ENCODE measurements at places on chromosomes 2 and 18.
A peak's percentile ranks its signal among the peaks of the same experiment; 100 is the strongest.

DNA sequence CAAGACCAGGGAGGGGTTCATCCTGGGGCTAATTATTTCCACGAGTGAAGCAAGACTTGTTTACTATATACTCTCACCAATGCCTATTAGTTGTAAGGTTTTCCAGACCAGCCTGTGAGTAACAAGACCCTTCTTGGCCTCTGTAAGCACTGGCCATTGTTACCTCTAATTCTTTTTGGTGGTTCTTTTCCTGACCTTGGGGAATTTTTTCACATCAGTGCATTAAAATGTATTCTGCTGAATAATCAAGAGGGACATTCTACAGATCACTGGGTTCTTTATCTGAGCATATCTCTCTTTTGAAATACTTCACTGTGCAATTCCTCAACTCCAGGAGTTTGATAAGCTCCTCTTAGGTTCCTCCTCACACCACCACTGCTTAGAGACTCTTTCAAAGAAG, 909.9 kb upstream of the ACVR2A start:
- no peak for DNase-seq

DNA sequence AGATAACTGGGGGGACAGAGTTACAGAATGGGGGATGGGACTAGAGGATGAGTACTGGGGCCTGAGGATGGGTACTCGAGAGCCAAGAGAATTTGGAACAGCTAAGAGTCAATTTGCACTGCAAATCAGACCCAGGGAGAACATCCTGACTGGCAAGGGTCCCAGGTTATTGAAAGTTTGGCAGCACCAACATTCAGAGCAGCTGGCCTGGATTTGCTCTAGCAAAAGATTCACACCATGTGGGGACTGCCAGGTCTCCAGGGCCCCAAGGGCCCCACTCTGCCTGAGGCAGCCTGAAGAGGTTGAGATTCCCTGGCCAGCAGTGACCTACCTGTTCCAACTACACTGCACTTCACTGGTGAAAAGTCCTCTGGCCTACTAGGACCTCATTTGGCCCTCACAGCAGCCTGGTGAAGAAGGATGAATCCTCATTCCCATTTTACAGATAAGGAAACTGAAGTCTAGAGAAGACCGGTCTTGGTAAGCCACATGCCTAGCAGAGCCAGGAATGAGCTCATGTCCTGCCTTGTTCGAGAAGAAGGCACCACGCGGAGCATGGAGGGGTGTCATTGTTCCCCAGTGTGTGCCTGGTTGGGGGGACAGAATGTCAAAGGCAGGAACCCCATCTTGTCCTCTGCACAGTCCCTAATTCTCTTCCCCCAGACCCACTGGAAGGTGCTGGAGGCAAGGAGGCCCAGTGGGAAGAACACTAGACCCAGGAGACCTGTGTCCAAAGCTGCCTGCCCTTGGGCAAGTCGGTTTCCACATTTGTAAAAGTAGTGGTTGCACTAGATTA, 258.6 kb downstream of the TNS1 start:
- no peak for DNase-seq

- no peak for DNase-seq
Observed at GRCh38 chr2:9758741-9759140, 84.5 kb upstream of the TAF1B start.

DNA sequence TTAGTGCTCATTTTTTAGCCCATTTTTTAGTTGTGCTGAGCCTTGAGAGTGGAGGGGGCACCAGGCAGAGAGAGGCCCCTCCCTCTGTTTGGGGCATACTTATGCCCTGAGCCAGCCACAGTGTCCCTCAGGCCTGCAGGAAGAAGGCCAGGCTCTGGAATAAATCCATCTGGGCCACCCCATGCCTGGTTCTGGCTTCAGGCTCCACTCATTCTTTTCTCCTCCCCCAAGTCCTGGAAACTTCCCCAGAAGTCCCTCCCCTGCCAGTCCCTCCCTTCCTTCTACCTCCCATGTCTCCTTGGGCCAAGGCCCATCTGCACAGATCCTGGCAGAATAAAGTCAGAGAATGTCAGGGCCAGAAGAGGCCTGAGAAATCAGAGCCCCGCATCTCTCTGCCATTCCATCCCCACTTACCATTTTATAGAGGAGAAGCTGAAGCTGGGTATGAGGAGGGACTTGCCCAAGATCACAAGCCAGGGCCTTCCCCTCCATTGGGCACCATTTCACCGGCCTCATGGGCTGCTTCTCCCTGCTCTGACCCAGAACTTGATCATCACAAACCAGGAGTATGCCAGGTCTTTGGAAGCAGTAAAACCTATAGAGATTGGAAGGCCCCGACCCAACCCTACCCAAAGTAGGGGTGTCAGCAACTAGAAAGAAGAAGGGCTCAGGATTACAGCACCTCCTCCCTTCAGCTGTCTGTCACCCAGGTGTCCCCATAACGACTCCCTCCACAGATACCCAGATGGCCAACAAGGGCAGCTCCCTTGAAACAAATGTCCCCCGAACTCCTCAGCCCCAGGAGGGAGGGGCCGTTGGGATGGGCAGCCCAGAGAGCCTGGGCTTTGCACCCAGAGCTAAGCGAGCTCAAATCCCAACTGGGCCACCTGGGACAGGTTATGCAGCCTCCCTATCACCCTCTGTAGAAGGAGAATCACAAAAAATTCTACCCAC, 108.4 kb downstream of the POLR1A start:
- DNase-seq: no peak

DNA sequence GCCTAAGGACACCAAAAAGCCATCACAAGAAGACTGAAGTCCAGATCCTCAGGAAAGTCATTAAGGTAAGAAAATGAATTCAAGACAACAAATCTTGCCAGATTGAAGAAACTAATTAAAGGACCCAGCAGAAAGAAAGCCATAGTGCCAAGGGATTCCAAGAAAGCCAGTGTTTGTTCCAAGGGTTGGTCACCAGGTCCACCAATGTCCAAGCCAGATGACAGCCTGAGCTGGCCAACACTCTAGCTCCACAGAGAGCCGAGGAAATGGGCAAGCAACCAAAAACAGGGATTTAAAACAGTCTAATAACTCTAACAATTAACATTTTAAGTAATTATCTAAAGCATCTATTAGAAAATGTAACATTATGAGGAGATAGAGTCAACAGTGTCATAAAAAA, 49.2 kb downstream of the DNER start:
- DNase-seq: no peak

DNA sequence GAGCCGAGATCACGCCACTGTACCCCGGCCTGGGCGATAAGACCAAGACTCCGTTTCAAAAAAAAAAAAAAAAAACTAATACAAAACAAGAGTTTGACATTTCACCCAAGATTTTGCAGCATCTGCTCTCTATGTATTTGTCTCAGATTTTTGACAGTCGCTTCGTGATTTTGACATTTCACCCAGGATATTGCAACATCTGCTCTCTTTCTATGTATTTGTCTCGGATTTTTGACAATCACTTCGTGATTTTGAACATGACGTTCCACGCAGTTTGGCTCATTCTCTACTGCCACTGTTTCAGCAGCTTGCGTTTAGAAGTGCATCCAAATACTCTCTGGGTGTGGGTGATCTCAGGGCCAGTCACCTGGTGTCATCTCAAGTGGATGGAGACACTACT, 108.5 kb downstream of the CABLES1 start:
- no peak for DNase-seq

DNA sequence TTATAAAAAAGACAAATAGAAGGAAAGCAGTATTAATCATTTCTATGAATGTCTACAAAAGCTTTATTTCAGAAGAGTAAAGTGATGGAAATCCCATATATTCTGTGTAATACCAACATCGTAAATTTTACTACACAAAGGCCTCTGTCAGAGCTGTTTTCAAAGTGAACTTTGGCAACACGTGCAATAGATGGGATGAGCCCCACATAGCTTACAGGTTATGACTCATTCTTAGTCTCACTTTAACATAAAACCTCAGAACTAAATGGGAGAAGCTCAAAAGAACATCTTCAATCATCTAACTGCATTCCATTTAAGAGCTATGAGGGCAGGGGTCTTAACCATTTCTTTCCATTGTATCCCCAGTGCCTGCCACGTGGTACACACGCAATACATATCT, 11.5 kb downstream of the VPS4B start:
- DNase-seq: no peak

GRCh38 chr2:235445116-235445515, 48.7 kb upstream of the AGAP1 start:
- DNase-seq: no peak

- no peak for DNase-seq
Observed at GRCh38 chr2:233061591-233062450, 1.7 kb downstream of the INPP5D start.

GRCh38 chr18:62045316-62045715, 141.5 kb downstream of the PIGN start:
- DNase-seq: no peak

DNA sequence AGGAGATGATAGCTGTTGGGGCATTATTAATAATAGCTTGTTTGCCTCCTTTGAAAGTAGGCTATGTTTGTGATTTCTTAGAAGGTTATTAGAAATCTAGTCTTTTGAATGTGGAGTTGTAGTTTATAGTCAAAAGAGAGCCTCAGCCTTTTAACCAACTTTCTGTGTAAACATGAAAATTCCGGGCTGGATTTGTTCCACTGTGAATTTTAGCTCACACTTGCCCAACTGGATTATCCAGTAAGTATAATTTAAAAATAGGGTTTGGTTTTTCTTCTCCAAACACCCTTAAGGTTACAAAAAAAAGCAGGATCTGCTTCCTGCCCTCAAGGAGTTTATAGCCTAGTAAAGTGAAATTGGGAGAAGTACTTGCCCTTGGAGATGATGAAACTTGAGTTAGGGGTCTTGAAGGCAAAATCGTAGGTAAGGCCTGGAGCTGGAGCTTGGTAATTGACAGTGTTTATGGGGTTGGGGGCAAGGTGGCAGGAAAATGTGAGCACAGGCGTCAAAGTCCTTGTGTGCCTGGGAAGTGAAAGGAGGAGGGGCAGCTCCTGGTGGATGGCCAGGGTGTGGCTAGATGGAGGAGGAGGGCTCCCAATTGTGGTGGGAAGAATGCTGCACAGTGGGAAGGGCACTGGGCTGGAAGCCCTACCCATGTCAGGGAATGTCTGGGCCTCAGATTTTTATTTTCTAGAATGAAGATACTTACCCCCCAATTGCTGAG, 21.3 kb downstream of the ITGA6 start:
- no peak for DNase-seq

DNA sequence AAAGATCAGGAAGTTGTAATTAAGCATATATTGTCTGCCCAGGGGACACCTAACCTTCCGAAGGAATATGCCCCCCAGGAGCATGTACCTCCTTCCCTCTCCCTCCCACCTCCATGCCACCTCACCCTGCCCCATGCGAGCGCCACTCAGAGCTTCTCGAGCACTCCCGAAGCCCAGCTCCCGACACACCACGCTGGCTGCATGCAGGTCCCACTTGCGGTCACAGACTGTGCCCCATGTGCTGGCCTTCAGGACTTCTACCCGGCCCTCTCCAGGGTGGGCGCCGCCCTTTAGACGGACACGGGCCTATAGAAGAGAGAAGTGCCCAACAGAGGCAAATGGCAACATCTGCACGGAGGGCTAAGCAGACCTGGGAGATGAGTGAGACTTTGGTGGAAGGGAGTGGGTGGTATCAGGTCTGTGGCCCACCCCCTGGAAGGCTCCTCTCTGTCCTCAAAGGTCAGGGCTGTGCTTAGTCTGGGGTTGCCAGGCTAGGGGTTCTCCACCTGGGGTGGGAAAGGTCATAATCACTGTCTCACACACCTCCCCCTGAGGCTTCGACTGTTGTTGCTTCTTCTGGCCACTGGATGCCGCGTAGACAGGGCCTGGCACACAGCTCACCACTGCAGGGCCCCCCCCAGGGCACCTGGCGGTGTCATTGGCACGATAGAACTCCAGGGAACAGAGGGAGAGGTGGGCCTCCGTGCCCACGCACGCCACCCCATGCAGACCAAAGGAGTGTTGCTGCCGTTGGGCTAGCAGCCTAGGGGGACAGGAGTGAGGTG, 6.6 kb downstream of the HTRA2 start:
- no peak for DNase-seq

GRCh38 chr18:27585602-27586173, 400.6 kb upstream of the CHST9 start:
- no peak for DNase-seq

- no peak for DNase-seq
Observed at GRCh38 chr2:33518929-33519328, 42.5 kb downstream of the RASGRP3 start.

DNA sequence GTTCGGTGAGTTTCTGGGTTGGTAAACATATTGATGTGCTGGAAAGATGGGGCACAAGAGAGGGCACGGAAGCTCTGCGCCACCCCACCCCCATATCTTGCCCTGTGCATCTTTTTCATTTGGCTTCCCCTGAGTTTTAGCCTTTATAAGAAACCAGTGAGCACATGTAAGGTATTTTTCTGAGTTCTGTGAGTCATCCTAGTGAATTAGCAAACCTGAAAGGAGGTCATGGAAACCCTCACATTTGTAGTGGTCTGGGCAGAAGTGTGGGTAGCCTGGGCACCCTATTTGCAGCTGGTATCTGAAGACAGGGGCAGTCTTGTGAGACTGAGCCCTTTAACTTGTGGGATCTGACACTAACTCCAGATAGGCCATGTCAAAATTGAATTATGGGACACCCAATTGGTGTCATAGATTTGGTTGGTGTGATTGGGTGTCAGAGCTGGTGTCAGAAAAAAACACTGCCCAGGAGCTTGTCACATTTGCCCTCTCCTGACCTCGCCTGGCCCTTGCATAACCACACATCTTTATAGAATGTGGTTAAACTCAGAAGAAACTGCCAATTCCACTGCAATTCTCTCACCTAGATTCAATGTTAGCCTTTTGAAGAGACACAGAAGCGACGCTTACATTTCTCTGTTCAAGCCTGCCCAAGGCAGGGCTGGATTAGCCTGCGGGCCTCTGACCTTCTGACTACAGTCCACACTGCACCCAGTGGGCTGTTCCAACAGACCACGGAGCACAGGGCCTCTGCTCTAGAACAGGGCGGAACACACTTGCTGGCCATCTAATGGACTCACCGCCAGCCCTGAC, 12.0 kb upstream of the GALM start:
- DNase-seq: peak; percentile 48

- no peak for DNase-seq
Observed at GRCh38 chr18:48945953-48946217, 4.9 kb downstream of the SMAD7 start.

DNA sequence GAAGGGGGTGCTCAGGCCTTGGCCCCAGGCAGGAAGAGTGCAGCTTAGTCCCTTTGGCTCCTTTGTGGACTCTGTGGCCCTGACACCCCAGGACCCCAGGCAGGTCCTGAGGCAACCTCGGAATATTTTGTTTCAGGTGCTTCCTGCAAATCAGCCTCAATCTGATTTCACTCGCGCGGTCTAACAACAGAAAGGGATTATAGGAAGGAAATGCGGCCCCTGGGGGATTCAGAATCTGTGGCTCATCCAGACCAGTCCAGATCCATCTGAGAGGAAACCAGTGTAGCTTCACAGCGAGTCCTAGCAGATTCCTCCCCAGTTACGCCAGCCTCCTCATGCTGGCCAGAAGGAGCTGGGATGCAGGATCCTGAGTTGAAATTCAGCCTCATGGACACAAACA, 59.5 kb upstream of the YWHAQ start:
- no peak for DNase-seq

All from stimulated activated CD4-positive, alpha-beta T cell treated with anti-CD3 and anti-CD28 coated beads, TNF-alpha, amount 100 ng/mL, for 24 hours (primary cell).